Progenitor cell of endocrine pancreas (in vitro differentiated cells): ENCODE measurements at places on chromosomes 6 and 20.

DNA sequence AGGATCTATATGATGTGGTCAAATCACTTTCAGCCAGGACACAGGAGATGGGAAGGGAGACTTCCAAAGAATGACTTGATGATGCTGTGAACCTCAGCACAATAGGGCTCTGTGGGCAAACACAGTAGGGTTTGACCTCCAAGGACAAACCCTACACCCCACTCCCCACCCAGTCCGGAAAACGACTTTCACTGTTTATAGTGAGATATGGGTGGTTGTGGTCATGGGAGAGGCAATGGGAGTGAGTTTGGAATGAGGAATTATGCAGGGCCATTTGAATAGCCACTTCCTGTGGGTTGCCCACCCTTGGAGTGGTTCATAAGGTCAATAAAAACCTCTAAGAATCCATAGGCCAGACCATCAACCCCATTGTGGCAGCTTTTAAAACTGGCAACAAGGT lies 38.4 kb upstream of the PRND start:
- no peak overlapping the region for H3K4me3 ChIP-seq
- H3K27ac ChIP-seq = no peak overlapping the region
- DNase-seq = no peak
- H3K27me3 ChIP-seq = peaks cover 46% of the 10 kb centered on the region

GRCh38 chr6:166898910-166899309 lies 57.4 kb downstream of the RNASET2 start:
- peaks cover 11% of the 10 kb centered on the region for H3K27me3 ChIP-seq
- no peak for DNase-seq
- H3K27ac ChIP-seq = no peak overlapping the region
- H3K4me1 ChIP-seq = peaks cover 5% of the 10 kb centered on the region
- no peak overlapping the region for H3K4me3 ChIP-seq

GRCh38 chr6:73290435-73290834 lies 27.4 kb upstream of the KHDC1 start:
- peaks cover 12% of the 10 kb centered on the region for H3K36me3 ChIP-seq
- no peaks in the 10 kb centered on the region for H3K4me1 ChIP-seq
- no peak overlapping the region for H3K27ac ChIP-seq

DNA sequence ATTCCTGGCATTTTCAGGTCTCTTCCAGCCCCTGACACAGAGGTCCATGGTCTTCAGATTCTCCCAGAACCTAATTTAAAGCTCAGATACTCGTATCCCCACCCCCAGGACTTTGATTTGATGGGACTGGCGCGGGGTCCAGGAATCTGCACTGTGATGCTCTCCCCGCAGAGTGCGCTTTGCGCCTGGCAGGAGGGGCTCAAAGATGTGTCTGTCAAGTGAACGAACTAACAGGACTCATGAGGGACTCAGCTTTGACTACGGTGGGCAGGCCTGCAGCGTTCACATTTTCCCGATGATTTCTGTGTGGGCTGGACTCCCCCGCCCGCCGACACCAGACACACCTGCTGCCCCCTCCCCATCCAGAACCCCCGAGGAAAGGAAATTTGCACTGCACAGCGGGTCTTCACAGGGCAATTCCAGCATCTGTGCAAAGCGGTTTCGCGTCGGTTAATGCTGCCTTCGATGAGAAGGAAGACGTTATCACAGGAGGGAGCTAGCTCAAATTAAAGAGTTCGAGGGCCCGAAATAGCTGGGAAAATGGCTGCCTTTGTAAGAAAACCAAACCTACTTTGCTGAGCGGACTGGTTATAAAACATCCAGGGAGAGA lies 90.2 kb downstream of the ZDHHC14 start:
- peaks cover 4% of the 10 kb centered on the region for H3K27me3 ChIP-seq
- no peak overlapping the region for H3K27ac ChIP-seq
- no peaks in the 10 kb centered on the region for H3K4me1 ChIP-seq
- no peak for DNase-seq
